Kidney epithelial cell (primary cell): ENCODE measurements at places on chromosomes 6 and 20. TPM values are rescaled to one million over a fixed set of nuclear protein-coding genes. Genes with fewer than 3 reads are reported as not detected.
A peak's percentile ranks its signal among the peaks of the same experiment; 100 is the strongest.

DNA sequence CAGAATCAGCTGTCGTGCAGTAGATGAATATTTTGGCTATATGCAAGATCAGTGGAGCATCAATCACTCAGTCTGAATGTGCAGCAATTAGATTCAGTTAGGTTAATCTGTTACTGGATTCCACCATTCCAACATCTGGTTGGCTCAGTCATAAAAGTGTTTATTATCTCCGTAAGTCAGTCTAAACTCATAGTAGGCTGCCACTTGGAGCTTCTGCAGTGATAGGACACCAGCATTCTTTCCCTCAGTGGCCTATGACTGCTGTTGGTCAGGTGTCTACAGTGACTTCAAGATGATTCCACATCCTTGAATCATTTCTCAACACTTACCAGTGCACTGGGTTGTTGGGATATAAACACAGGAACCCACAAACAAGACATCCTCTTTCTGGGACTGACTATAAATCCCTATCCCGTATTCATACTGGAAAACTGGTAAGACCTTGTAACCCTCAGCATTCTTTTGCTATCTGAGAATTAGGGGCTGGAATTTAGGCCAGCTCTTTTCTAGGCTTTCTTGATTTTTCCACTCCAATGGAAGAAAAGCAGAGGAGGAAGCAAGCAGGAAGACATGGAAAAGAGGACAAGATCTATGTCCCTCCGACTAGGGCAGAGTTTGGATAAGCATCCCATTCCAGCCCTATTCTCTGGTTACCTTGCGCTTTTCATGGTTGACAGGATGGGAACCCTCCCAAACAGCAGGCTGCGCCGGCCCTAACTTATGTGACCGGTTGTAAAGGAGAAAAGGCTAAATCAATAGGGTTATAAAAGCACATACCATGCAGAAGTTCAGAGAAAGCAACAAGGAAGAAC, 919.6 kb downstream of the KIF16B start:
- DNase-seq = no peak

DNA sequence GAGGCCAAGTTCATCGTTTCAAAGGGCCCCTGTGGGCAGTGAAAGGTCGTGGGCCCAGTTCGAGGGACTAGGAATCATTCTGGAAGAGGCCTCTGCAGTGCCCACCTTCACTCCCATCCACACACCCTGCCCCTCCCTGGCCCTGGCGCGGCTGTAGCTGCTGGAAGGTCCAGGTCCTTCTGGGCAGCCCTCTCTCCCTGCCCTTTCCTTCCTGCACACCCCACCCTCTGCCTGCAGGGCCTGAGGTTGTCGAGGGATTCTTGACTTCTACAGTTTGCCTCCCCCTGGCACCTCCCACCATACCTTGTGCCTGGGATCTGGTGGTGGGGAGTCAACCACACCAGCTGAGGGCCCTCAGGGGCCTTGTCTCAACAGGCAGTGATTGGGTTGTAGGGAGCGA, 4.5 kb upstream of the MYT1 start:
- DNase-seq = no peak

DNA sequence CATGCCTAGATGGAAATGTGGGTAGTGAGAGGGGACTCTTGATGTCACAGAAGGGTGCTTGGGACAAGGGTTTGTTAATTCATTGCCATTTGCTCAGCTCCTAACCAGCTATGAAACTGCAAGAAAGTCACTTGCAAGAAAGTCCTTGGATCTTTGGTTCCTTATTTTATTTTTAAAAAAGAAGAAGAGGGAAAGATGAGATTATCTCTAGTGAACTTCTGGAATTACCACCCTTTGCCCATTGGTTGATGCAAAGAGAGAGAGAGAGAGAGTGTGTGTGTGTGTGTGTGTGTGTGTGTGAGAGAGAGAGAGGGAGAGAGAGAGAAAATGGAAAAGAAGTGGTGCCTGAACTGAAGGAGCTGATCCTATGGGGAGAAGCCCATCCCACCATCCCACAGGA, 4.6 kb upstream of the SFT2D1 start:
- DNase-seq = no peak

DNA sequence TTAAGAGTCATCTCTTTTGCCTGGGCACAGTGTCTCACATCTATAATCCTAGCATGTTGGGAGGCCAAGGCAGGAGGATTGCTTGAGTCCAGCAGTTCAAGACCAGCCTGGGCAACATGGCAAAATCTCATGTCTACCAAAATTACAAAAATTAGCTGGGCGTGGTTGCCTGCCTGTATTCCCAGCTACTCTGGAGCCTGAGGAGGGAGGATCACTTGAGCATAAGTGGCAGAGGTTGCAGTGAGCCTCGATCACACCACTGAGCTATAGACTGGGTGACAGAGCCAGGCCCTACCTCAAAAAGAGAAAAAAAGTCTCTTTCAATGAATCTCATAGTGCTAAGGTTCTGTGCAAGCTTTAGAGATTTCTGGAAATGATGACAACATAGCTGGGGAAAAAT, 1.5 kb downstream of the HLA-DRB1 start:
- DNase-seq = no peak

SOX18 gene
- 0.04 and 0.07 TPM in 2 replicates for total RNA-seq

- DNase-seq = no peak
These were observed 11.0 kb upstream of the TCP11 start for GRCh38 chr6:35152067-35152707.

MYLK2 gene
- total RNA-seq = 0.21 and 1.8 TPM in 2 replicates

GRCh38 chr6:130128326-130128725, 94.4 kb downstream of the SAMD3 start:
- no peak for DNase-seq

- DNase-seq = peak; percentile 65
These were observed 57.6 kb upstream of the FOXP4 start for GRCh38 chr6:41488433-41489119.

C2 gene
- 0.07 and 0.63 TPM in 2 replicates for total RNA-seq

SOX4 gene
- total RNA-seq = 143 and 147 TPM in 2 replicates

OR2J3 gene
- not detected in 2 replicates for total RNA-seq

GRCh38 chr20:40956542-40957264, 71.9 kb upstream of the TOP1 start:
- DNase-seq = no peak

DNA sequence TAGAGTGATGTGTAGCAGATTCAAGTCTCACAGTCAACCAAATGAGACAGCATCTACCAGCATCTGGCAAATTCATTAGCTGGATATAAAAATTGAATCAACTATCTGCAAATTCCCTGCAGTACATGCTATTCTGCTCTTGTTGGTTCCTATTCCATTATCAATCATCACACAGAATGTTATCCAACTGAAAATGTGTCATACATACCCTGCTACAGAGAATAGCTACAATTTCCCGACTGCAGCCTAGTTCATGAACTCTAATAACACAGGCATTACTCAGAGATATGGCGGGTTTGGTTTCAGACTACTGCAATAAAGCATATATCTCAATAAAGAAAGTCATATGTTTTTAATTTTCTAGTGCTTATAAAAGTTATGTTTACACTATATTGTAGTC, 78.4 kb downstream of the AHI1 start:
- no peak for DNase-seq

SRSF12 gene
- 8.3 and 10.1 TPM in 2 replicates for total RNA-seq

GRCh38 chr20:8527998-8528723, 396.1 kb downstream of the PLCB1 start:
- no peak for DNase-seq

- no peak for DNase-seq
These were observed 121.0 kb upstream of the BEND6 start for GRCh38 chr6:56833873-56834272.

OOEP gene
- 0.41 and 0.50 TPM in 2 replicates for total RNA-seq

DNA sequence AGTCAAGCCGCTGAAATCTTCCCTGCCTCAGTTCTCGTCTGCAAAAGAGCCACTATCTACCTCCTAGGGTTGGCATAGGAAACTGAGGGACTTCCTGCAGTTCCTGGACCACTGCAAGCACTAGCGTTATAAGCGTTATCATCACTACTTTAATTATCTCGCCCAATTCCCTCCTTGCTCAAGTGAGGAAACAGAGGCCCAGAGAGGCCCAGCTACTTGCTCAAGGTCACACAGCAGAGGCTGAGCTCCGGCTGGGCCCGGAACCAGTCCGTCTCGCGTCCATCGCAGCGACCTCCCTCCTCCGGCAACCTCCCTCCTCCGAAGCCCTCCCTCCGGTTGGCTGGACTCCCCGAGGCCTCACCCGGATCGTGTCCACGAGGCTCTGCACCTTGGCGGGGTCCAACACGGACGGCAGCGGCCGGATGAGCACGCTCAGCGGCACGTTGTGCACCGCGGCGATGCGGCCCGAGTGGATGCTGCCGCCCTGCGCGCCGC, 338 bp downstream of the SRXN1 start:
- DNase-seq = no peak

DNA sequence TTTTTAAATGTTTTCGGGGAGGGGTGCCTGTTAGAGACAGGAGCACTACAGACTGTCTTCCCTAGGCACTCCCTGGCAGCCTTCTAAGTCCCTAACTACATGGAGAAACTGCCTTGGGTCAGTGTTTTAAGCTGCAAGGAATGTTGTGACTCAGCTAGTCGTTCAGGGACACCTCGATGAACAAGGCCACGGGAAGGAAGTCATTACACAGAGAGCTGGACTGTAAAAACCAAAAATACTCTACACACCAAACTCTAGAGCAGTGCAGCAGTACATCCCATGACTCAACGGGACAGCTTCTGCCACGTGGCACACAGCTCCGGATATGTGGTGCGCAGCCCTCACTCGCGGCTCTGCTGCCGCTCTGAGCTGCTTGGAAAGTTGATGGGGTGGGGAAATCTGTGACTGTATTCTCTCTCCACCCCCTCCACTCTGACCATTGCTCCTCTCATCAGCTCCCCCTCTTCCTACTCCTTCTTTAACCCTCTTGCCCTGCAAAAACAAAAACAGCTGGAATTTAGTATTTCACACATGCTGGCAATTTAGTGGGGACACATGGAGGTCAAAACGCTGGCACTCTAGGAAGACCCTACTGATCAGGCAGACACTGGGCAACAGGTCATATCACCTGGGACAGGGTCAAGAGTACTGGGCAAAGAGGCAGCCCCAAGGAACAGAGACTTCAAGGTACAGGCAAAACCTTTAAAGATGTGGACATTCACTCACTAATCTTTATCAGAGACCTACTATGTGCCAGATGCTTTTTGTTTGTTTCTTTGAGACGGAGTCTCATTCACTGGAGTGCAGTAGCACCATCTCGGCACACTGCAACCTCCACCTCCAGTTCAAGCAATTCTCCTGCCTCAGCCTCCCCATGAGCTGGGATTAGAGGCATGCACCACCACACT, 10.9 kb upstream of the LPIN3 start:
- peak; percentile 99 for DNase-seq

DNA sequence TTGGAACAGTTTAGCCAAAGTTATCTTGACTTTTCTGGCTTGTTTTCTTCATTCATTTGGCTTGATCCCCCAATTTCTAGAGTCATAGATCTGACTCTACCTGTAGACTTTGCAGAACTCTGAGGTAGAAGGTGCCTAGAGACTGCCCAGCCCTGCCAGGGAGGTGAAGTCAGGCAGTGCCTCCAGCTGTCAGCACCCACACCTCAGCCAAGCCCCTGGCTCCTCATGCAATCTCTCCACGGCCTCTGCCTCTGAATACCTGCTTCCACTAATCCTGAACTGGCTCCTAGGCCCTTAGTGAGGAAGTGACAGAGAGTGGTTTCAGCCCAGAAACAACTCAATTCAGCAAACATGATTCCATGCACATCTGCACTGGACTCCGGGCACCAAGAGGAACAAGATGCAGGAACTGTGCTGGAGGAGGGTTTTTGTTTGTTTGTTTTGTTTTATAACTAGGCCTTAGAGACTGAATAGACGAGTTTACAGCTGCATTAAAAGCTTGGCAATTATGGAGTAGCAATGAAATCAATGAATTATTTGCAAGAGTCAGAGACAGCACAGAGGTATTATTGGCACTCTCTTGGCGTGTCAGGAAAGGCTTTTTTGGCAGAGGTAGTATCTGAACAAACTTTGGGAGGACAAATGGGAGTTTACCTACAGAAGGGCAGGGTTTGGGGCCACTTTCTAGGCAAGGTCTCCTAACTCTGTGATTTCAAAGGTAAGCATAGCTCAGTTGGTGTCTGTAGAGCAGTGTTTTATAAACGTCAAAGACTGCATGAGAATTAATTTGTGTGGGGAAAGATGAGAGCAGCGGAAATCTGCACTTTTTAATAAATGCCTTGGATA, 25.2 kb downstream of the TGM3 start:
- DNase-seq = no peak

- DNase-seq = no peak
These were observed 15.1 kb upstream of the SLC22A3 start for GRCh38 chr6:160333101-160333500.

GRCh38 chr6:135438907-135439535, 58.5 kb downstream of the AHI1 start:
- no peak for DNase-seq

GRCh38 chr6:27770724-27771123, 141.5 kb downstream of the OR2B2 start:
- no peak for DNase-seq

GRCh38 chr6:163764565-163764964, 350.0 kb downstream of the QKI start:
- DNase-seq = no peak

ZNF165 gene
- 15.4 and 16.8 TPM in 2 replicates for total RNA-seq

DNA sequence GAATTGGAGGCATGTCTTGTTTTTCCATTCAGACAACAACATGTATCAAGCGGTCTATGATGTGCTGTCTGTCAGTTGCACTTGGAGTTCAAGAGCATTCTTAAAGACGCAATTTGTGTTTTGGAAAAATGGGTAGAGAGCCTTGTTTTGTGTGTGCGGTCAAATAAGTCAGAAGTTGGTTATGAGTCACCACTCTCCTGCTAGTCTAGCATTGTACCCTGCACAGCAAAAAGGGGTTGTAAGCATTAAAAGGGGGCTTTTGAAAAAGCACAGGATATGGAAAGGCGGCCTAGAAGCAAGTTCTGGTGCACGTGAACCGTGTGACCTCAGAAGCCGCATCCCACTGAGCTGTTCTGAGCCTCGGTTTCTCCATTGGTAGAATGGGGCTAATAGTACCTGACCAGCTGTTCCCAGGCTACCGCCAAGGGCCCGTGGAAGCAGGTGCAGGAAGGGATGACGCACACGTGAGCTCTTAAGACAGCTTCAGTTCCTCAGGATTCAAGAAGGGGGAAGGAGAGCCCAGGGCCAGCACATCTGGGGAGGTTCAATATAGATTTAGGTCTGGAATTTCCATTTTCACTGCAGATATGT, 61.6 kb upstream of the SNX9 start:
- peak; percentile 54 for DNase-seq

DNA sequence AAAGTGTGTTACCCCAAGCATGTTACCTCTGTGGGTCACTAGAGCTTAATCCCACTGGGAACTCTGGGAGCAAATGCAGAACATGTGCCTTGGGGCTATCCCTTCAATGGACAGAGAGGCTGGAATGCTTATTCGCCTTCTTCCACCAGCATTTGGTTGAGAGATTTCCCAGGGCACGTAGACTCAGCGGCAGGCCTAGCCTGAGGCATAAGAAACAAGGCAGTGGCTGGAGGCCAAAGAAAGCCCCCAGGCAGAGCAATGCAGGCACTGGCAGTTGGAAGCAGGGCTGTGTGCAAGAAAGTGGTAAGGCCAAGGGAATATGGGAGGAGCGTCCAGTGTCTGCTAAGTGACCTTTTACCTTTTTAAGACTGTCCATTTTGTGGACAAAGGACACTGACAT, 114.0 kb upstream of the FLRT3 start:
- no peak for DNase-seq

TMEM200A gene
- 17.1 and 20.0 TPM in 2 replicates for total RNA-seq

OR2H2 gene
- not detected in 2 replicates for total RNA-seq

DDX39B gene
- total RNA-seq = 290 and 412 TPM in 2 replicates

KIF25 gene
- total RNA-seq = not detected in 2 replicates
